ENCODE measurements at places on chromosomes 3 and 15.

DNA sequence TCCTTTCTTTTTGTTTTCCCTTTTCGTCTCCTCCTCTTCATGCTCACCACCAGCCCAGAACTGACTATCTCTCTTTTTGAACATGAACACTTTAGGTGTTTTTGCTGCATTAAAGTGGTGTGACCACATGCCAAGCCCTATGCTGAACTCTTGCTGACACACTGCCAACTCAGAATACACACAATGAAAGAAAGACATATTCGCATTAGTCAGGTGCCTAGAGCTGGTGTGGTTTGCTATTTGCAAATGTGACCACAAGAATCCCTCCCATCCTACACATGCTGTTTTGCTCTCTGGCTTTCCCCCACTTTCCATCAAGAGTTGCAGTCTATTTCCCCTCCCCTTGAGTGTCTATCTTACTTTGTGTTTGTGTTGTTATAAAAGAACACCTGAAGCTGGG lies 967.8 kb upstream of the CFAP20DC start:
- no peak for DNase-seq

DNA sequence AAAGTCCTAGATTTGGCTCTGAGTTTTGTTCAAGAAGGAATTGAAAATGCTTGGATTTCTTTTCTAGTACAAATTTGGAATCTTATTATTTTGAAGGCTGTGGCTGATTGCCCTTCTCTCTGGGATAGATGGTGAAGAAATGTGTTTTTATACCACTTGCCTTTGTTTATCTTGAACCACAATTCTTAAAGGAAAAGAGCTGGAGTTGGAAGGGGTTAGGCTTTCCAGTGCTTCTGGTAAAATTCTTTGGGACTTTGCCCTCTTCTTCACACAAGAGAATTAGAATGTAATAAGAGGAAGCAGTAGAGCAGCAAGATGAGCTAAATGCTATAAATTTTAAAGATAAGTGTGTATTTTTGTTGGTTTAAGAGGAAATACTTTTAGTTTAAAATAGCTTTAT lies 65.8 kb downstream of the COL6A5 start:
- DNase-seq, result no peak

DNA sequence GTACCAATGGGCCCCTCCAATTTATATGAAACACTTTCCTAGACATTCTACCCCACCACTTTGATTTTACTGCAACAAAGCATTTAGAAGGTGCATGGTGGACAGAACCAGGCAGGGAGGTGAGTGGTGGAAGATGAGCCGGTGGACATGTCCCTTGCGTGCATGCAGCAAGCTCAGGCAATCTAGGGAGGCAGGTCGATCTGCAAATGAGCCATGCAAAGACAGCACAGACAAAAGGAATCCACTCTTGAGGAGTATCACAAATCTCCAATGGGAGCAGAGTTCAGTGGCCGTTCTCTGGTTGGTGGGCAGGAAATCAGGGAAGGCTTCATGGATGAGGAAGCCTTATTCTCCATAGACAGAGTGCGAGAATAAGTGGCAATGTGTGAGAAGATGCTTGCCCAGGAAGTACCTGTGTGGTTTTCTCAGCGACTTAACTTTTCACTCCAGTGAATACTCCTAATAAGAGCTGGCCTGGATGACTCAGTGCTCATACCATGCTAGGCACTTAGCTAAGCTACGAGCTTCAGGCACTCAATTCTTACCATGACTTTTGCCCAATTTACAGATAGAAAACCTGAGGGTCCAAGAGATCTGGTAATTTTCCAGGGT lies 152.5 kb downstream of the FOXP1 start:
- DNase-seq, result no peak

- DNase-seq, result no peak
These were observed 25.2 kb upstream of the DOCK3 start for GRCh38 chr3:50649451-50649931.

DNA sequence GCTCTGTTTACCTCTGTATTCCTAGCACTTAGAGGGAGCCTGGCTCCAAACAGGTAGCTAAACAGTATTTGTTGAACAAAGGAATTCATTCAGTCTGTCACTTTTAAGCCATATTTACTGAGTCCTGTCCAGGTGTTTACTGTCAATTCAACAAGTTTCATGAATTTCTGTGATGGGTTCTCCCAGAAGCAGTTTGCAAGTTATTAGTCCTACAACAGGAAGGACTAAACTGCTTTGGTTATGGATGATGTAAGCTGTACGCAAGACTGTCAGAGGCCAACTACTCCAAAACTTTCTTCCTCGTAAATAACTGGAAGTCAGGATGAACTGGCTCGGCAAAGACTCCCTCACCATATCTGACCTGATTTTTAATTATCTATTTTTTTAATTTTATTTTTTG lies 25.1 kb downstream of the STIMATE start:
- no peak for DNase-seq

- DNase-seq, result no peak
These were observed 197.0 kb upstream of the CBLB start for GRCh38 chr3:106065831-106066230.

DNA sequence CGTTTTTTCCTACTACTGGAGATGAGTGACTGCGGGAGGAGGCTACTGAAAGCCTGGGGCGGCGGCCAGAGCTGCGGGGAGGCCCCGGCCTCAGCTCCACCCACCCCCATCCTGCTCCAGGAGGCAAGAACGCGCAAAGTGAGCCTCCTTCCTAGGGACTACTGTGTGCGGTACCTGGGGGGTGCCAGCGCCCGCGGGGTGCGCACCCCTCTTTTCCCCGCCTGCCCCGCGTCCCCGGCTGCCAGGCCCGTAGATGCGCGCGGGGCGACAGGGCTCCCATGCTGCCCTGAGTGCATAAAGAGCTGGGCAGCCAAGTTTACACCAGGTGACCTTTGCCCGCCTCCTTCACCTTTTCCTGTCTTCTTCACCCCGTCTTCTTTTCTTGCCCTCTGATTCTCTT lies 2.5 kb upstream of the USF3 start:
- no peak for DNase-seq

GRCh38 chr3:77913524-77914174 lies 873.8 kb downstream of the ROBO2 start:
- DNase-seq, result no peak

DNA sequence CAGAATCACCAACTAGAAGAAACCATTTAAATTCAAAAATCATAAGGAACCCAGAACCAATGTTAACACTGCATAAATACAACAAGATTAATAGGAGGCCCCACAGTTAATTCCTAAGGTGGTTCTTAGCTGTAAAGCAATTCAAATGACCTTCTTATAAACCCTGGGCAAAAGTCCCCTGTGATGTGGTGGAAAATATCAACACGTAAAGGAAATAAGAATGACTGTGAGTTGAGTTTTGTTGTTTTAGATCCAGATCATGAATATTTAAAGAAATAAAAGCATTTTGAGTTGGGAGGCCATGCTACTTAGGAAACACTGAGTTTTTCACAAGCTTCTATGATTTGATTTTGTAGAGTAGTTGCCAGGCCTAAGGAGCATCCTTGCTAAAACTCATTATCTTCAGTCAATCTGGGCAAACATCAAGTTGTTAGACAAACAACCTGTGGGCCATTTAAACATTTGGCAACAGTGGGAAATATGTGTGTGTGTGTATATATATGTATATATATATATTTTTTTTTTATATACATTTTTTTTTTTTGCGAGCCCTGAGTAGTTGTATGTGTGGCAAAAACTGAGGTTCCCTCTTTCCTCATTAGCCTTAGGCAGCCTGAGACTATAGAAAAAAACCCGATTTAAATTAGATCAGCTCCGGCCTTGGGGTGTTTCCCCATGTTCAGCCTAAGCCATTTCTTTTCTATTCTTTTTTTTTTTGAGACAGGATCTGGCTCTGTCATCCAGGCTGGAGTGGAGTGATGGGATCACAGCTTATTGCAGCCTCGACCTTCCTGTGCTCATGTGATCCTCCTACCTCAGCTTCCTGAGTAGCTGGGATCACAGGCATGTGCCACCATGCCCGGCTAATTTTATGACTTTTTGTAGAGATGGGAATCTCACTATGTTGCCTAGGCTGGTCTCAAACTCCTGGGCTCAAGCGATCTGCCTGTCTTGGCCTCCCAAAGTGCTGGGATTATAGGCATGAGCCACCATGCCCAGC lies 8.0 kb upstream of the PXK start:
- no peak for DNase-seq

GRCh38 chr3:104108522-104108921 lies 1258.2 kb upstream of the ALCAM start:
- no peak for DNase-seq

DNA sequence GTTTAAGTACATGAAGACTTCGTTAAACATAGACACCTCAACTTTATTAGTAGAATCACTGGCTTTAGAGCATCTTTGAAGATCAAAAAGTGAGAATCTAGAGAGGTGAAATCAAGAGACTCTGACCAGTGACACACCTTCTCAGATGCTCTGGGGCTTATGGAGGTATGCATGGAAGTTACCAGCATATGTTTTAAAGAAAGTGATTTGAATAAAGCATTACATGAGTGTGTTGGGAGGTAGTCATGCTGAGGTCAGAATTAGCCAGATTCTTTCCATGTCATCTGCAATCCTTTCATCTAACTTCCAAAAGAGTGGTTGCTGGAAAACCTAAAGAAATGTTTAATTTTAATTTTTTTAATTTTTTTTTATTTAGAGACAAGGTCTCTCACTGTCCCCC lies 658.0 kb upstream of the GOLIM4 start:
- no peak for DNase-seq

GRCh38 chr15:43791993-43792760 lies at the start of gene SERF2:
TSS of gene SERF2 (plus strand) at chr15:43792320. CDS start at chr15:43792377, 57 bp downstream.
- peak; percentile 97 for DNase-seq

DNA sequence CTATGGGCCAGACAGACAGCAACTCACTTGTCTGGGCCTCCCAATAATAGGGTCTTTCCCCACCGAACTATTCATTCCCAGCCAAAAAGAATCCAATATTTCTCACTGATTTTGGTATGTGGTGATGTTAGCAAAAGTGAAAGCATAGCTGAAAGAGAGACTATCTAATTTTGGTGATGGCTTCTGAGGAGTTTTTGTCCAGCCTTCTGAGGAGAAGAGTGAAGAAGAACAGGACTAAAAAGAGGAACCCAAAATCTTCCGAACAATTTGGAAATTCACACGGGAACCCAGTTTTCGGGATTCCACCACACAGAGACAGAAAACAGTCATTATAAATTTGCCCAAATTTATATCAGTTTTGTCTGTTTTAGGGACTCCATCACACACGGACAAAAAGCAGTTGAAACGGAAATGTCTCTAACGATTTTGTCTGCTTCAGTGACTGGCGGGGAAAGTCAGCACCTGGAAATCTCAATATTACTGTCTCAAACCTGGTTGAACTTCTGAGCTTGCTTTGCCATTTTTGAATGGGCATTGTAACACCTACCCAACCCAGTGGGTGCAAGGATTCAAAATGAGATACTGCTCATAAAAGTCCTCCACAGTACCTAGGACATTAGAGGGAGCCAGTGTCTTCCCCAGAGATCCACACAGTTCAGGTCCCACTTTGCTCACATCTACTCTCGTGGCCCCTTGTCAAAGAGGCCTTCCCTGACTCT lies 9.1 kb downstream of the CD80 start:
- DNase-seq, result no peak

GRCh38 chr3:38029400-38030125 lies at the start of gene PLCD1:
TSS of gene PLCD1 (minus strand) at chr3:38029642. CDS start at chr3:38029539, 103 bp downstream.
- no peak for DNase-seq

DNA sequence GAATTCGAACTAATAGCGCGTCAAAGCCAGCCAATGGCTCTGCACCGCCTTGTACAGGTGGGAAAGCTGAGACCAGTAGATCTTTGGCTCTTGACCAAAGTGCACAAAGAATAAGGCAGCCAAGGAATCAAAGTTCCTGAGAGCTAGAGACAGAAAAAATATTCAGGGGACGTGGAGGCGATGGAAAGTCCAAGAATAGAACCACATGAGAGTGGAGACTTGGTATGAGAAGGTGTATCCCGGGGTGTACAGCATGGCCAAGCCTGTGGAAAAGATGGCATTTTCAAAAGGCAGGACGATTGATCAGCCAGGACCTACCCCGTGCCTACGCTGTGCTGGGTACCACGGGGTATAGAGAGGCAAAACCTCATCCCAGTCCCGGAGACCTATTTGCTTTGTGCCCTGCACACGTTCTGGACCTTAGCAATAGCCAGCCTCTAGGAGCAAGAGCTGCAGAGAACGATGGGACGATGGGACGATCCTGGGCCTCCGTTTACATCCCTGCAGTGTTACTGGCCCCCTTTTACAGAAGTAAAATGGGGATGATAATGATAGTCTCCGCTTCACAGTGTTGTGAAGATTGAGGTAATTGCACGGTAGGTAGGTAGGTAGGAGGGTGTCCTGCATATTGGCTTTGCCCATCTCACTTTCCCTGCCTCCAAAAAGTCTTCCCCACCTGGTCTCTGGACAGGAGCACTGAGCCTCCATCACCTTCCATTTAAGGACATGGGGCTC lies 583 bp upstream of the RBSN start:
- no peak for DNase-seq

DNA sequence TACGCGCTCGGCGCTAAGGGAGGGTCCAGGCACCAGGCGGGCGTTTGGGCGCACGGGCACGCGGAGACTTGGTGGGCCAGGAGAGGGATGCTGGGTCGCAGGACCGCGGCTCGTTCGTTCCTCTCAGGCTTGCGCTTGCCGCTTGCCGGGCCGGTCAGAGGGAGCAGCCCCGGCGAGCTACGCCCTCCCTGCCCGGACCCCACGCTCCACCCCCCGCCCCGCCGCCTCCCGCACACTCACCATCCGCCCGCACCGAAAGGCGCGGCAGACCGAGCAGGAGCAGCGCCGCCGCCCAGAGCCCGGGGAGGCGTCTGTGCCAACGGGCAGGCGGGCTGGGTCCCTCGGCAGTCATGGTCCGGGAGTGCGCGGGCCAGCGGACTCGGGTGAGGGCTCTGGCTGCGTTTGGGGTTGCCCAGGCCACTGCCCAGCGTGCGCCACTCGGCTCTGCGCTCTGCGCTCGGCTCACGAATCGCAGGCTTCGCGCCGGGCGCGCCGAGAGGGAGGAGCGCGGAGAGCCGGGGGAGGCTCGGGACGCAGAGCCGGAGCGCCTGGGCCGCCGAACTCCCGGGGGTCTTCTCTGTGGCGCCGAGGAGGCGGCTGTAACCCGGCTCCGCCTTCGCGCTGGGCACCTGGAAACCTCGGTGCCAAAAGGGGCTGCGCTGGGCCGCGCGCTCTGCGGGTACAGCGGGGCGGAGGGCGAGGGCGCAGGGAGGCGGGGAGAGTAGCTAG lies at the start of gene SUSD5:
Gene SUSD5, minus strand, starts transcription at position 365 of the 729 bp plus-strand sequence. Its CDS starts 13 bp downstream, at position 352.
- no peak for DNase-seq

GRCh38 chr3:144583871-144584270 lies 612.2 kb downstream of the DIPK2A start:
- DNase-seq, result no peak

DNA sequence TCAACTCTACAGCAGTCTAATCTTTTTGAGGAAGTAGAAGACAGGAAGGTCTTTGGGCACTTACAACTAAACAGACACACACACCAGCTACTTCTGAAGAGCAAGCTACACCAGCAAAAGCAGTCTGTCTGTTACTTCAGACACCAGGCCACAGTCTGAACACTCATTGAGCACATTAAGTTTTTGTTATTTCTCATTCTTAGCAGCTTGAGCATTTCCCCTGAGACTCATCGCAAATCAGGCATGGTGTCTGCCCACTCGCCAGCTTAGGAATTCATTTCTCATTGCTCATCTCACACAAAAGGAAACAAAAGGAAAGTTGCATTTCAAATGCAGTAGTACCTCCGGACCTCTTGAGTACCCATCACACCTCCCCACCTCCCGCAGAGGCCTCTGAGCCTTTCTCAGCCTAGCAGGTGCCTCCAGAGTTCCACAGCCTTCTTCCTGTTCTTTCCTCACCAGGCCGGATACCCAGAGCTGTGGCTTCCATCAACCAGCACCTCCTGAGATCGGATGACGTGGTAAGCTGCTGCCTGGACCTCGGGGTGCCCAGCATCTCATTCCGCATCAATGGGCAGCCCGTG lies 302.0 kb downstream of the RYR3 start:
- no peak for DNase-seq

GRCh38 chr3:111999484-112000324 lies 982 bp downstream of the TAGLN3 start:
- no peak for DNase-seq

Measured in activated CD8-positive, alpha-beta memory T cell treated with anti-CD3 and anti-CD28 coated beads for 1 hour (primary cell).